ENCODE measurements at places on chromosomes 4 and X. TPM values are rescaled to one million over a fixed set of nuclear protein-coding genes. Genes with fewer than 3 reads are reported as not detected.

SHISA3 gene
- not detected for total RNA-seq

GRCh38 chr4:122577189-122577553, 43.7 kb downstream of the IL21 start:
- DNase-seq, result no peak

DNA sequence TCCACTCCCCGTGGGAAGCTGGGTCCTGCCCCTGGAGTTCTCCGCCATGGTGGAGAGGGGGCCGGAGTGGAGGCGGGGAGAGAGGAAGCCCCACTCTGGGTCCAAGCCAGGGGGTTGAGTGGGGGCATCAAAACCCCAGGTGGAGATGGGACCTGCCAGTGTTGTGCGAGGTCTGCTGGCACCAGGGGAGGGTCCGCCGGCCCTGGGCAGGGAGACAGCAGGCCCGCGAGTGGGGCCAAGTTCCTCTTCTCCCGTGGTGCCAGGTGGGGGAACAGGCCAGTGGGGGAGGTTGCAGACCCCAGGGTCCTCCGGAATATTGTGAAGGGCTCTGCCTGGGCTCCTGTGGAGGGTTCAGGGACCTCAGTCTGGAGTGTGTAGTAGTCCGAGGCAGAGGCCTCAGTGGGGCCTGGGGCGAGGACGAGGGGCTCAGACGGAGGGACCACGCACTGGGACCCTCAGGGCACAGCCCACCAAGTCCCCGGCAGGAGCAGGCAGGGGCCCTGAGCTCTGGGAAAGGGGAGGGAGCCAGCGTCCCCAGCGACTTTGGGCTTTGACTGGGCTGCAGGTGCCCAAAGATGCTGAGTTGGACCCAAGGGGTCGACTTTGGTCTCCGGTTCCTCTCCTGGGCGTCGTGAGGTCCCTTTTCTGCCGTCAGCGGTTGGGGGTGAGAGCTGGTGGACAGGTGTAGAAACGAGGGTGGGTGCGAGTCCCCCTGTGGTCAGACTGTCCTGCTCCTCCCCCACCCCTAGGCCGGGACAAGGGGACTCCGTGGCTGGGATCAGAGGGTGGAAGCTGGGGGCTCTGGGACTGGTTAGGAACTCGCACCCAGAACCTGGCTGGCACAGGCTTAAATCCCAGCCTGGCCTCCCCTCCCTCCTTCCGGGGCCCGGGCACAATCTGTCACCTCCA, 43.8 kb upstream of the NKX1-1 start:
- DNase-seq, result no peak

FRMPD3 gene
- total RNA-seq, result not detected

MAGEA4 gene
- not detected for total RNA-seq

XAGE2 gene
- total RNA-seq, result not detected

DNA sequence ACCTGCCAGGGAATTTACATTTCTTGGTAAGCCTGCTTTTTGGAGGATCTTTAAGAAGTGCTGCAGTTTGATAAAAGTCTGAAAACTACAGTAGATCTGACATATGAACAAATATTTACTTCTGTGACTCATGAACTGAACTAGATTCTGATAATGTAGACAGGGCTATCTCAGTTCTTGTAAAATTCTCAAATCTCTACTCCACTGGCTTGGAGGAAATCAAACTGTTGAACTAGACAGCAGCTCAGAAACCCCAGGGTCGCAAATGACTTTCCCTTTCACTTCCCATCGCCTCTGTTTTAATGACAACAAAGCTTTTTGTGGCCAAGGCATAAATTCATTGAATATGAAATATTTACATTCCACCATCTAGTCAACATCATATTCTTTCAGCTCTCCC, 15.4 kb upstream of the OCIAD1 start:
- no peak for DNase-seq

DNA sequence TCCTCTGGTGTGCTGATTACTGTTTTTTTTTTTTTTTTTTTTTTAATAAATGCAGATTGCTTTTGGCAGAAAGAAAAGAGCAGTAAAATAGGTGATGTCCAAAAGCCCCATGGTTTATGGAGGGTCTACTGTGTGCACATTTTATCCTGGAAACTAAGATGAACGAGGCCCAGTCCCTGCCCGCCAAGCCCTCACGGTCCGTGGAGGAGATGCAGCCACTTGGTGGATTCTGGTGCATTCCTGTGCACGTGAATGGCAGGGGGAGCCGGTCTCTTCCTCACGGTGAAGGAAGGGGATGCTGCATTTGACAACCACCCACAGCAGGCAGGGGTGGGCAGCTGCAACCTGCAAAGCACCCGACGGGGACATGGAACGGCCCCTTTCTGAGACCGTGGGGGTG, 100.2 kb upstream of the AFAP1 start:
- DNase-seq, result no peak

GRCh38 chr4:113170805-113171468, 121.5 kb downstream of the ANK2 start:
- DNase-seq, result no peak

GRCh38 chr4:16125571-16126445, 42.0 kb upstream of the PROM1 start:
- no peak for DNase-seq

DNA sequence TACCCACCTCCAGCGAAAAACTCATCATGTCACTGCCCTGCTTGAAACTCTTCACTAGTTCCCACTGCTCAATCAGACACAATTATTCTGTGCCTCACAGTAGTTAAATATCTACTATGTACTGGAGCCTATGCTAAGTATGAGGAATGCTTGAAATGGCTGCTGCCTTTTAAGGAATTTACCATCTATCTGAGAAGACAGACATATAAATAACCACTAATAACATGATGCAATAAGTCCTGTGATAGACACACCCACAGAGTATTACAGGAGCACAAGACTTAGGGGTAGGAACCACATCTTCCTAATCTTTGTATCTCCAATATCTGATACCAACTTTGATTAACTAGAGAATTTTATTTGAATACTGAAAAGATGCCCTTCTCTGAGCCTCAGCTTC, 21.1 kb downstream of the SLC25A53 start:
- DNase-seq, result no peak

DNA sequence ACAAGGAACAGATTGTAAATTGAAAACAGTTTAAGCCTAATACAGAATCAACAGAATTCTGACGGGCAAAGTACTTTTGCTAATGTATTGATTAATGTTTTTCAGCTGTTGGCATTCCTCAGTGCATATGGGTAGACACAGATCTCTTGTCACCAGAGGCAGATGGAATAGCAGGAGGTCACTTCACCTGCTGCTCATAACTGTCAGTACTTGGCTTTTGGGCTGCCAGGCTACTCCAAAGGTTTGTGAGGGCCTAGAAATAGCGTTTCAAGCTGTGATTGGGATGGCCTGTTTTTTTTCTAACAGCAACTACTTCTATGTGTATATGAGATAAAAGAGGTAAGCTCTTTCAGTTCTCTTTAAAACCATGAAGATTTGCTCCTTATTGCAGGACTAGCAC, 307.5 kb upstream of the ANXA10 start:
- no peak for DNase-seq

GRCh38 chr4:83393908-83394307, 59.3 kb upstream of the HPSE start:
- no peak for DNase-seq

- DNase-seq, result no peak
These were observed 411.6 kb upstream of the MAGEB18 start for GRCh38 chrX:25726539-25726938.

DNA sequence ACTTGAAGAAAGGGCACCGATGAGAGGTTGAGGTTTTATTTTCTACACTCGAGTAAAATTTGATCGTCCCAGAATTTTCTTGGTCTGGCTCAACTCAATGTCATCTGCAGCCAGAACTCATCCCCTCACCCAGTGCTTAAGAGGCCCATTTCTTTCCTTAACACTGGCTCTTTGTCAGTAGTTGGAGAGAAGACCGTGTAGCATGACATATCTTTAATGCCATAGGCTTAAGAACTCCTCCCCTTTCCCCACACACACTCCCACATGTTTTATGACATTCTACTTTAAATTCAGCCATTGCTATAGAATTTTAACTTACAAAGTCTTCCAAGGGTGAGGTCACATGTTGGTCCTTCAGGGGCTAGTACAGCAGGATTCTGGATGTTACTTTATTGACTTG, 44.2 kb upstream of the ZNF827 start:
- no peak for DNase-seq

Measured in T-helper 17 cell (primary cell).